ENCODE measurements at places on chromosomes 2 and 18. TPM values are rescaled to one million over a fixed set of nuclear protein-coding genes. Genes with fewer than 3 reads are reported as not detected.

Gene PRKAG3
- not detected for total RNA-seq

Gene NDC80
- total RNA-seq = not detected

Gene HNMT
- total RNA-seq = 52.1 TPM

Gene SCN3A
- total RNA-seq = 0.52 TPM

Gene NT5DC4
- total RNA-seq = not detected

Gene MAP4K3
- 50.6 TPM for total RNA-seq

Gene COL3A1
- total RNA-seq = 54.7 TPM

Gene SLC19A3
- 11.7 TPM for total RNA-seq

Gene UPP2
- not detected for total RNA-seq

Gene ERICH2
- not detected for total RNA-seq

Gene CFAP65
- not detected for total RNA-seq

Gene RNF144A
- total RNA-seq = 109 TPM

Gene UGT1A3
- total RNA-seq = not detected

Data from body of pancreas (tissue), 4 donors.